Activated CD4-positive, alpha-beta T cell treated with anti-CD3 and anti-CD28 coated beads, Interleukin-2, amount 50 U/mL, for 1 hour (primary cell): ENCODE measurements at places on chromosomes 12 and 14.
A peak's percentile ranks its signal among the peaks of the same experiment; 100 is the strongest.

- DNase-seq, result no peak
Observed at GRCh38 chr12:27345376-27345775, 12.7 kb downstream of the BMAL2 start.

GRCh38 chr12:32016680-32017482, 57.7 kb downstream of the RESF1 start:
- no peak for DNase-seq

GRCh38 chr14:32513571-32514009, 184.5 kb downstream of the AKAP6 start:
- DNase-seq, result no peak

DNA sequence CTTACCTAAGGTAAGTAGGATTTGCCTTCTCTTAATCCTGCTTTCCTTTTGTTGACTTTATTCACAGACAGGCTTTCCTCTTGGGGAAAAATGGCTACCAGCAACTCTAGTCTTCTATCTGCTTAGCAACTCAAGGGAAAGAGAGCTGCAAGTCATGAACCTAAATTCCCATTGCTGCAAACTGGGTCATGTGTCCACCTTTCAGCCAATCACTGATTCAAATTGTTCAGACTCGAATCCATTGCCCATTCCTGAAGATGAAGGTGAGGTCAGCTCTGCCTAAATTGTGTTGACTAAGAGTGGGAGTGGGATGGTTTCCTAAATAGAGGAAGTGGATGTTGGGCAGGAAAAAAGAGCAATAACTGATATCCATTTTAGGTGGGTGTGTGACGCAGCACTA, 7.7 kb downstream of the FBXW8 start:
- no peak for DNase-seq

- DNase-seq, result no peak
Observed at GRCh38 chr12:55831447-55831815, 2.0 kb upstream of the DNAJC14 start.

GRCh38 chr14:59869381-59870255, 958 bp downstream of the RTN1 start:
- DNase-seq, result no peak

- peak; percentile 68 for DNase-seq
Observed at GRCh38 chr12:44774815-44775411, 101.2 kb downstream of the NELL2 start.

GRCh38 chr12:96445691-96446583, 43.4 kb upstream of the CFAP54 start:
- DNase-seq, result peak; percentile 32

GRCh38 chr14:31170411-31170810, 37.2 kb downstream of the HECTD1 start:
- DNase-seq, result no peak

- DNase-seq, result no peak
Observed at GRCh38 chr12:73598626-73599025, 939.0 kb upstream of the ATXN7L3B start.

- no peak for DNase-seq
Observed at GRCh38 chr12:89038831-89039512, 313.3 kb downstream of the DUSP6 start.

DNA sequence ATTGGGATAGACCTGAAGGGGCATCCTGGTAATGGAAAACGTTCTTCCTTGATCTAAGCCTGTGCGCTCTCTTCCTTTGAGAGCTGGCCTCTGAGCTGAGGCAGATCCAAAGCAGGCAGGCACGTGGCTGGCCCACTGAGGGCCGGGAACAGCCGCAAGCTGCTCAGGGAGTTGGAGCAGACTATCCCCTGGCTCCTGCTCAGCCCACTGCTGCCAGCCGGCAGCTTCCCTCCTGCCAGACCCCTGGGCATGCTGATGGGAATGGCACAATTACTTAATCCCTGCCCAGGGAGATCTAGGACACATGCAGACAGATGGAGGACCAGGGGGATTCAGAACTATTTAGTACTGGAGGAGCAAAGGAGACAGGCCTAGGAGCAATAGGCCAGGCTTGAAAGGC, 14.4 kb downstream of the NEUROD4 start:
- DNase-seq, result no peak

GRCh38 chr14:40365305-40365704, 933.1 kb upstream of the FBXO33 start:
- no peak for DNase-seq

DNA sequence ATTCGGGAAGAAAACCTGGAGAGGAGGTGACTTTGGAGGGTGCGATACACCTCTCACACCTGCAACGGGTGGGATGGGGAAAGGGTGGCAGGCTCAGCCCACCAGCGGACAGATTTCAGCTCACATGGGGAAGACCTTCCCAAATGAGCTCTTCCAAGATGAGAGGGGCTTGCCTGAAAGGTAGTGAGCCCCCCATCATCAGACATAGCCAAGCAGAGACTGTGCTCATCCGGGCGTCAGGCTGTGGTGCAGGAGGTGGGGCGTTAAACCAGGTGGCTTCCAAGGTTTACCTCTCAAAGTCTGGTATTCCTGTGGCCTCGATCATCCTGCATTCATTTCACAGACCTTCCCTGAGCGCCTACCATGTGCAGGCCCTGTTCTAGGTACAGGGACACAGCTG, 105.4 kb upstream of the FKBP4 start:
- DNase-seq, result no peak

GRCh38 chr14:101127224-101127623, 223.7 kb upstream of the RTL1 start:
- DNase-seq, result no peak

GRCh38 chr12:6641131-6641530, 5.4 kb upstream of the LPAR5 start:
- DNase-seq, result no peak

- no peak for DNase-seq
Observed at GRCh38 chr14:64200170-64200569, 94.0 kb downstream of the ESR2 start.

DNA sequence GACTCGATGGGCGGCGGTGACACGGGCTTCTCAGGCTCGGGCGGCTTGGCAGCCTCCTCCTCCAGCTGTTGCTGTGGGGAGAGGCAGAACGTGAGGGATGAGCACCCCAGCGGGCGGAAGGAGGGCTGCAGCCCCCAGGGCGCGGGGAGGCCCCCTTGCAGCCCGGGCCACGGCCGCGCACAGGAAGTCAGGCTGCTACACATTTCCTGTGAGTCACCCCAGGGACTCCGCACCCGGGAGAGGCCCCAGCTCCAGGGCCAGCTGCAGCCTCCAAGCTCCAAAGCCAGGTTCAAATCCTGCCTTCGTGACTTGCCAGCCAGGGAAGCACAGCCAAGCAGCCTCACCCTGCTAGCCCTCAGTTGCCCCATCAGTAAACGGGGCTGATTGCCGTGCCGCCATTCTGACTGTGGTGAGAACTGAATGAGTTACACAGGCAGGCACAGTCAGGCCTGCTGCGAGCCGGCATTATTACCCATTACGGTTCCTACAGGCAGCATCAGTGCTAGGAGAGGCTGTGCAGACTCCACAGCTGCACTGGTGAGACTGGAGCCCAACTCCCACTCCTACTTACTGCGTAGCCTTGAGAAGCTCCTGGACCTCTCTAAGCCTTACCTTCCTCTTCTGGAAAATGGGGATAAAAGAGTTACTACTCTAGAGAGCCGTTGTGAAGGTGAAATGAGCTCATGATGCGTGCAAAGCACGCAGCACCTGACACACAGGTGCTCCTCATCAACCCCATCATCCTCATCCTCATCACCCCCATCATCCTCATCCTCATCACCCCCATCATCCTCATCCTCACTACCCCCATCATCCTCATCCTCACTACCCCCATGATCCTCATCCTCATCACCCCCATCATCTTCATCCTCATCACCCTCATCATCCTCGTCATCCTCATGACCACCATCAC, 100.9 kb downstream of the NCOR2 start:
- peak; percentile 87 for DNase-seq

DNA sequence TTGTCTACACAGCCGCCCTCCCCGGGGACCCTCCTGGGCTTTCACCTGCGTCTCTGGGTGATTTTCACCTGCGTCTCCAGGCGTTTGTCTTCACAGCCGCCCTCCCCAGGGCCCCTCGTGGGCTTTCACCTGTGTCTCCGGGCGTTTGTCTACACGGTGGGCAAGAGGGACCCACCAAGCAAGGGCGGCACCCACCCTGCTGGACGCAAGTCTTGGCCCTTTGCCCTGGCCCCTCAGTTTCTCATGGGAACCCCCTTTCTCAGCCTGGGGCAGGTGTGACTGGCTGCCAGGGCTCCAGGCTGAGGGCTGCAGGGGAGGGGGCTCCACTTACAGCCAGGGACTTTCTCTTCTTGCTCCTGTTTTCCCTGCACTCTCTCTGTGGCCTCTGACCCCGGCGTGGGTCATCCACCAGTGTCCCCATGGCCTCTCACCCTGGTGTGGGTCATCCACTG, 68.6 kb upstream of the GALNT9 start:
- no peak for DNase-seq

GRCh38 chr14:68468437-68469207, 324.2 kb downstream of the ZFP36L1 start:
- no peak for DNase-seq

GRCh38 chr14:22221508-22221907, 367.5 kb downstream of the DAD1 start:
- no peak for DNase-seq

- no peak for DNase-seq
Observed at GRCh38 chr12:1006255-1006654, 15.2 kb downstream of the ERC1 start.

- DNase-seq, result no peak
Observed at GRCh38 chr14:105710119-105711043, 184.0 kb downstream of the TMEM121 start.

DNA sequence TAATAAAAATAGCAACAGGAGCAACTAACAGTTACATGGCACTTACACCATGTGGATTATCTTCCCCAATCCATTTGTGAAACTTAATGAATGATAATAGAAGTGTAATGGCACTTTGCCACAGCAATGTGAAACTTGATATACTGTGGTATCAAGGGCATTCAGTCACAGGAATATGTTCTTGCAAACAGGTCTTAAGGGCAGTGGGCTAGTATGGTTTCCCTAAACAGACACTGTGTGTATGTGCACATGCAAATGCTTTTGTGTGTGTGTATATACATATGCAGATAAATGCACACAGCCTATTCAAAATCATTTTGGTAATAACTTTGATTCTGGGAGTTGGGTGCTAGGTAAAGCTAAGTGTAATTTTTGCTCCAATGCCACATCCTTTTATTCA, 26.2 kb upstream of the ARHGAP5 start:
- DNase-seq, result no peak

DNA sequence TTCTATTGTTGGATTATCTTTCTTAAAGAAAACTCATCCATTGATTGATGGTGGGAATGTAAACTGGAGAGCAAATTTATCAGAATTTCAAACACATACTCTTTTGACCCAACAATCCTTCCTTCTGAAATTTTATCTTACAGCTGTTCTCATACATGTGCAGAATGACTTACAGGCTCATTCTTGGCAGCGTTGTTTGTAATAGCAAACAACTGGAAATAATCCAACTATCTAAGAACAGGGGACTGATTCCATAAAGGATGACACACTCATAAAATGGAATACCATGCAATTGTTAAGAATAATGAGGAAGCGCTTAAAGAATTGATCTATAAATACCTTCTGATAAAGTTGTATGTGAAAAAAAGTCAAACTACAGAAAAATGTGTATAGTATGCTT, 24.0 kb downstream of the RHOJ start:
- no peak for DNase-seq

- no peak for DNase-seq
Observed at GRCh38 chr12:1829306-1829900, 9.0 kb downstream of the LRTM2 start.

GRCh38 chr12:73330584-73331351, 1058.6 kb downstream of the TRHDE start:
- DNase-seq, result no peak

GRCh38 chr12:81143057-81143456, 65.2 kb downstream of the ACSS3 start:
- DNase-seq, result no peak

- DNase-seq, result no peak
Observed at GRCh38 chr12:11174022-11174421, 3.0 kb downstream of the SMIM10L1 start.

GRCh38 chr12:51836827-51837173, 11.7 kb downstream of the FIGNL2 start:
- DNase-seq, result no peak

DNA sequence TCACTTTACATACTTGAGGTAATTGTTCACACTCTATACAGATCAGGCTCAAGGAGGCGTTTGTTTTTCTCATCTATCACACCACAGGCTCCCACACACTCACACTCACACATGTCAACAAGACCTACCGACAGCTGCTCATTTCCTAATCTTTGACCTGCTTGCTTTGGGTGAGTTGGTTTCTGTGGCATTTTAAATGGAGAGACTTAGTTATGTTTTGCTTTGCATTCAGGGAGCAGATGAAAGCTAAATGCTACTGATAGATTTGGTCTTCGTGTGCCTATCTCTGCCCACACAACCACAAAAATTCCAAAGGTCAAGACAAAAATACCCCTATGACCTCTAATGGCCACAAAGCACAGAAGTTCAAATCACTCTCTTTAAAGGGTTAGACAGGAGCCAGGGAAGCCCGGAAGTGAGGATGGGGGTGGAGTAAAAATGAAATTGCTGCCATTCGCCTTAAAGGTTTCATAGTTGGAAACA, 203.5 kb upstream of the G2E3 start:
- no peak for DNase-seq

DNA sequence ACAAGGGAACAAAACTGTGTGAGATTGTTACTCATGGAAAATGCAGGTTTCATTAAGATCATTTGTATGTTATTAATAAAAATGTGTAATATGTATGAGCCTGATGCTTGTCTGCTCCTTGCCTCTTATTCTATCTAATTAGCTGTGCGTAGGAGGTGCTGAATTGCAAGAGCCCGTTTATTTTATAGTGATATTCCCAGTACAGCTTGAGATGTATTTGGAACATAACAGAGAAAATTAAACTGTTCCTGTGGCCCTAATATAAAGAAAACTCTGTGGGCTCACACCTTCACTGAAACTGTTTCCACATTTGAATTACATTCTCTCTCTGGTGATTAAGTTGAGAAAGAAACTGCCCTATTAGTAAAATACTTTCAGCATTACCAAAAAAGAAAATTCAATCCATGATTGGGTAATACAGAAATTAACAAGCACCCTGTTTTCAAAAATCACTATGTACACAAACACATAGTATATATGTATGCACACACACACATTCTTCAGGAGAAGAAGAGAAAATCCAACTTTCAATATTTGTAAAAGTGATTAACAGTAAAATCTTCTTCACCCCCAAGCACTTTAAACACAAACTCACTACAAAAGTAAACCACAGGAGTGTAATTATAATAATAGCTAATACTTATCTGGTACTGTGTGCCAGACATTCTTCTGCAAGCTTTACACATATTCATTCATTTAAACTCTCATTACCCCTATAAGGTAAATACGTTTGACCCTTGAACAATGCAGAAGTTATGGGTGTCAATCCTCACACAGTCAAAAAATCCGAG, 233.2 kb downstream of the PHLDA1 start:
- no peak for DNase-seq

GRCh38 chr12:92434607-92435025, 268.2 kb upstream of the PLEKHG7 start:
- no peak for DNase-seq

- DNase-seq, result no peak
Observed at GRCh38 chr12:62530596-62530995, 64.0 kb downstream of the MON2 start.
